Muscle of arm (tissue), 14 donors: ENCODE measurements at places on chromosomes 2 and 18.
A peak's percentile ranks its signal among the peaks of the same experiment; 100 is the strongest.

DNA sequence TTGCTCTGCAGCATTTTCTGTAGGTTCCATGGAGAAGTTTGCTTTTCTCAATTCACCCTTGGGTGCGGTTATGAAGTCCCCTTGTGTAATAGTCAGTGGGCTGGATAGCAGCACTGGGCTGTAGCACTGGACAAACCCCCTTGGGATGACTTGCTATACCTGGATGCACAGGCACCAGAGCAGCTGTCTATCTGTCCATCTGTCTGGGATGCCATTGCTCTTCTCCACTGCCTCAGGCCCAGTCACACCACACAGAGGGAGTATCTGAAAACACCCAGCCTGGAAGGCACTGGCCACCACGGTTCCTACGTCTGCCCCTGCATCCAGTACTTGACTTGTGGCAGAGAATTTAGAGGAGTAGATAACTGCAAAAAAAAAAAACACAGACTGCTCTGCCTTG lies 254.5 kb downstream of the TFCP2L1 start:
- no peak for DNase-seq

DNA sequence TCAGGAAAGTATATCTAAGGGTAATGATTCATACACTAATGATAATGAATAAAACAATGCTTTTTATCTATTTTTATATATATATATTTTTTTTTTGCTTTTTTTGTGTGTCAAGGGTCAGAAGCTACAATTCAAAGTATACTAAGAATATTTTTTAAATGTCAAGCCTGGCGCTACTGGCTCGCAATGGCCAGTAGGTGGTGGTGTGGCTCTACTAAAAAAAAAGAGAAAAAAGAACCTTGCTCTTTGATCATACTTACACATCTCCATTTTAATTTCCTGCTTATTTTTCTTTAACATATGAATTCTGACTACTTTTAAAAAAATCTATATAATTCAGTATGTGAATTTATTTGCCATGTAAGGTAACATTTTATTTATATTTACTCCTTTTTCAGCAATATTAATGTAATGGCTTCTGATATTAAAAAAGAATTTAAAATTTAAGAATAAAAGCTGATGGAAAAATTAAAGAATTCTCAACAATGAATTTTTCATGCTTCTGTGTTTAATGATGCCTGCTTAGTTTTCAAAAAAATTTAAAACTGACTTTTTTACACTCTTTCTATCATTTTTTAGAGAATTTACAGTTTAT lies 232.9 kb downstream of the GULP1 start:
- peak; percentile 69 for DNase-seq

- DNase-seq, result no peak
These were observed 5.6 kb upstream of the PSMD1 start for GRCh38 chr2:231051116-231051515.

DNA sequence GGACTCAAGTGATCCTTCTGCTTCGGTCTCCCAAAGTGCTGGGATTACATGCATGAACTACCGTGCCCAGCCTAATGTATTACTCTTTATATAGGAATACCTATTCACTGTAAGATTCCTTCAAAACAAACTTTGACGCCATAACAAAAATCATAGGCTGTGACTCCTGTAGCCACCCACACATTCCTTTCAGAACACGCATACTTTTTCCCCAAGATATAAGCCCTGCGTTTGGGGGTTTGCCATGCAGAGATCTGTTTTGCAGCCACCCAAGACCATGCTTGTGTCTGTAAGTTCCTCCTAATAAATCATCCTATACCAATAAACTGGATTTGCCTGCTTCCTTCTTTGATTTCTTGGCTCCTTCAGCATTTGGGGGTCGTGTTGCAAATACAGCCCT lies 46.0 kb upstream of the STON1 start:
- no peak for DNase-seq

GRCh38 chr18:25974630-25975077 lies 115.8 kb downstream of the SS18 start:
- no peak for DNase-seq

GRCh38 chr2:118841828-118842461 lies 5.5 kb downstream of the EN1 start:
- no peak for DNase-seq

DNA sequence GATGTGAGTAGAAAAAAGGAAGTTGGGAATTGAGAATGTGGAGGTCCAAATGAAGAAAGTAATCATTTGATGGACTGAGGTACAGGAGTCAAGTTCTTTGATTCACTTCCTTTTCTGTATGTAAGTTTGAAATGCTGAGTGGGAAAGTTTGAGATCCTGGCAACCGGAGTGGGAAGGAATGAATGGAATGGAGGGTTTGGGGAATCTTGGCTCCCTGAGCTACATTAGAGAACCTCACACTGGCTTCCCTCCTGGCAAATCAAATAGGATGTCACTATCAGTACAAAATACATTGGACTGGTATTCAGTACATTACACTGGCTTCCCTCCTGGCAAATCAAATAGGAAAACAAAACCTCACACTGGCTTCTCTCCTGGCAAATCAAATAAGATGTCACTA lies 9.8 kb upstream of the RNF138 start:
- DNase-seq, result no peak

DNA sequence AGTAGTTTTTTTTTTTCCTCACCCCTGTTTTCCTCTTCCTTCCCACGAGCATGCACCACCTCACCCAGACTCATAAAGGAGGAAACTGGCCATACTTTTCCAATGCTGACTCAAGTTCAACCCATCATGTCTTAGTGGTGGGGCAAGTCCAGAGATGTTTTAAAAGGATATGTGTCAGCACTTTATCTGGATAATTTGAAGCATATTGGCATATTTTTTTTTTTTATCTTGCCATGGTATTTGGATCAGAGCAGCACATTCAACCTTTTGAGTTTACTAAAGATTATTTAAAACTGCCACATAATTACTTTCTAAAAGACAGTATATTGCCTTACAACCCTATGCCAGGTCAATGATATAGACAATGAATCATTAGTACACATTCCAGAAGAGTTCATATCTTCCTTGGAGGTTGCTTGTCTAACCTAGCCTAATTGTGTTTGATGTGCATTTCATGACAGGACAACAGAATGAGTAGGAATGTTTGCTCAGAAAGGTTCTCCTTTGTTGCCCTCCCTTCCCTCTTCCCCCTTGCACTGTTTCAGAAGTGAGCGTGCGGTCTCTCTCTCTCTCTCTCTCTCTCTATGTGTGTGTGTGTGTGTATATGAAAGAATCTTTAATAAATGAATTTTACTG lies 950.7 kb upstream of the FAM98A start:
- DNase-seq, result no peak

- DNase-seq, result no peak
These were observed 89.4 kb downstream of the CELF4 start for GRCh38 chr18:37476182-37476581.

DNA sequence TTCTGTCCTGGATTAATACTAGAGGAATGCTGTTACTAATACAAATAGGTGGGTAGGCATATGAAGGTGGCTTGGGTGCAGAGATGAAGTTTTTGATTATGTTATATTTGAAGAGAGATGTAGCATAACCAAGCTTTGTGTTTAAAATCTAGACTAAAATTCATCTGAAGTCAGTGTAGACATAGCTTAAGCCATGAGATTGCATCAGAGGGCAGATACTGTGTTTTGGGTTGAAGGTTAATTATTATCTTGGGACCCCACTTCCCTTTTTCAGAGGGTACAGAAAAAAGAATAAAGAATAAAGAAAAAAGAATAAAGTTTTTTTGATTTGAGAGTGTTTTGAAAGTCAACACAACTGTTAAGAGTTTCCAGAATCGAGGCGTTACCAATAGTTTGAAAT lies 13.0 kb downstream of the PPM1B start:
- DNase-seq, result no peak

DNA sequence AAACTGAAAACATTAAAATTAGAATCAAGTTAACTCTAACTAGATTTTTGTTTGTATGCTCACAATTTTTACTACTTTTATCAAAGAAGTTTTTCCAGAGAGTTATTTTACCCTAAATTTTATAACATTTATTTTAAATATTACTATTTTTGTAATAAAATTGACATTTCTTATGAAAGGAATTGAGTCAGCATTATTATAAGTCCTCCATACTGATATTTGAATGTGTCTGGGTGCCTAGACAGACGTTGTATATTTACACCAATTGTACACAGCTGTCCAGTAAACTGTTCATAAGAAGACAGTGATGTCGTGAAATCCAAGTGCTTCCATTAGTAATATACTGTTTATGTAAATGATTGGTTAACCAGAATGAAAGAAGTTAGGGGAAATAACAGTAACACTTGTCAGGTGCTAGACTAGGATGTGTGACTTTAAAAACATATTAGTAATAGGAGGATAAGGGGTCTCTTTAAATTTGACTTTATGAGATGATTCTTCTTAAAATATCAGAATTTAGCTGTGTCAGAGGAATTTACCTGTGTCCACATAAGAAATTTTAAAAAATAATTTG lies 73.7 kb downstream of the TANK start:
- DNase-seq, result no peak

GRCh38 chr18:31710826-31711225 lies 26.4 kb upstream of the B4GALT6 start:
- DNase-seq, result no peak

DNA sequence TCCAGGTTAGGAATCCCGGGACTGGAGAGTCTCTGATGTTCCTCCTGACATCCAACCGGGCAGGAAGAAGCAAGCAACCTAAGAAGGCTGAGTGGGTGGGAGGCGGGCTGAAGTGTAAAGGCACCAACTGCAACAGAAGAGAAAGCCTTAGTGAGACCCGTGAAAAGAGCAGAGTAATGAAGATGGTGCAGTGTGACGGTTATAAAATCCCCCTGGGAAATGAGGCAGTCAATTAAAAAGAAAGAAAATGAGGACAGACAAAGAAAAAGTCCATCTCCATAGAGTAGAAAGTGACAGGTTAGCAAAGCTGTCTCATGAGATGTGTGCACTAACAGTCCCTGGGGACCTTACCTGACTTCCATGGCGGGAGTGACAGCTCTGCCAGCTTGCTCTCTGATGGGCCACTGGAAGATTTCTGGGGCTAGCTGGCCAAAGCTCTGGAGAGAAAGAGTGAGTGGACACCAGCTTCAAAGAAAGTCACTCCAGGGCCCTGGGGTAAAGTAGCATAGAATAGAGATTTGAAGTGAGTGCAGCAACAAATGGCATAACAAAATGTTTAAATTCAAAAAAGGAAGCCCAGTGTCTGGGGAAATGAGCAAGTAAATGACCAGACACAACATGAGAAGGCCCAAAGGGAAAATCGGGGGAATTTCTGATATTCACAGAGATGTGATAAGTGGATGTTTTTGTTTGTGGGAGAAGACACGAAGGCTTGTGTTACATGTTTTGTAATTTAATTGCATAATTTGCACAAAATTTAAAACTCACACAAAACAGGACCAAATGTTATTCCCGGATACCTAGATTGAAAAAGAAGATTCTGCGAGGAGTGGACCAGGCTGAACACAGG lies 44.1 kb upstream of the IGFBP2 start:
- DNase-seq, result no peak

DNA sequence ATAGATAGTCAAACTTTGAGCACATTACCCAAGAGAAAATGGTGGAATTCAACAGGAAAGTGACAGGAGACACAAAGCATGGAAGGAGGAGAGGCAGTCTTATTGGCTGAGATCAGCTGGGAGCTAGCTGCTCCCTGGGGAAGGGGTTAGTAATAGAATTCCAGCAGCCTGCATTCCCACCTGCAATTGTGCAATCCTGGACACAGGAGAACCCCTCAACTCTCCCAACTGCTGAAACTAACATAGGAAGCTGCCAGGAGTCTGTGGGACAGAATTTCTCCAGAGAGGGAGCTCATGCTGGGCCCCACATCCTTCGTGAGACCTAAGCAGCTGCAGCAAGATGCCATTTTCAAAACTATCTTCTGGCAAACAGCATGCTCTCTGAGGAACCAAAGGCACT lies 69.8 kb upstream of the ACVR1C start:
- DNase-seq, result no peak

DNA sequence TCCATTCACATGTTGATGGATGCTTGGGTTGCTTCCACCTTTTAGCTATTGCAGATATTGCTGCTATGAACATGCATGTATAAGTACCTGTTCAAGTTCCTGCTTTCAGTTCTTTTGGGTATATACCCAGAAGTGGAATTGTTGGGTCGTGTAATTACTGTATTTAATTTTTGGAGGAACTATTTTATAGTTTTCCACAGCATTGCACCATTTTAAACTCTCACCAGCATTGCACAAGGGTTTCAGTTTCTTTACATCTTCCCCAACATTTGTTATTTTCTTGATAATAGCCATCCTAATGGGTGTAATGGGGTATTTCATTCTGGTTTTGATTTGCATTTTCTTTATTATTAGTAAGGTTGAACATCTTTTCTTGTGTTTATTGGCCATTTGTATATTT lies 16.0 kb downstream of the ACTR3 start:
- DNase-seq, result no peak

DNA sequence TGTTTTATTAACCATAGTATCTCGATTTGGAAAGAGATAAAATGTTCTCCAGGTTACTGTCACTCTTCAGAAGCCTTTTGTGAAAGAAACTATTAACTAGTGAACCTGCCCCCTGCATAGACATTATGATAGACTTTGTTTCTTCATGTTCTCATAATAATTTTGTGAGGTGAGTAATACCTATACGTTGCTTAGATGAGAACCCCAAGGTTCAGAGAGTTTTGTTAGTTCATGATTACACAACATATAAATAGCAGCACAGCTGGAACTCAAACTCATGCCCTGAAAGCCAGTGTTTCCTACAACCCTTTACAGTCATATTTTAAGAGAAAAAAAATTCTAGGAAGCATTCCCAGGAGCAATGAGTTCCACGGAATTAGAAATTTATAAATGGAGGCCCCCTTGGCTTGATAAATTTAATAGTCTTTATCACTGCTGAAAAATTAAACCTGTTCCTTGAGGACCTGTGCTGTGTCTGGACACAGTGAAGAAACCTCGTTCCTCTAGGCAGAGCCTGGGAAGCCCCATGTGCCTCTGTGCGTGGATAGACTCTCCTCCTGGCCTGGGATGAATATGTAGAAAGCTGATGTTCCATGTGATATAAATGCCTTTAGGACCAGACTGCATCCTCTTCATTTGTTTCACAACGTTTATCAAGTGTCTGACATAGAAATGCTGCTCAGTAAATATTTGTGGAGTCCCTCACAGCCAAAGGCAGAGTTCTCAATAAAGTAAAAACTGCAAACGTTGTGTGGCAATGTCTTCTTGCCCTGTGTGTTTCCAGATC lies 1257.0 kb upstream of the GYPC start:
- DNase-seq, result no peak

- no peak for DNase-seq
These were observed 805.6 kb upstream of the ZEB2 start for GRCh38 chr2:145325485-145325884.

DNA sequence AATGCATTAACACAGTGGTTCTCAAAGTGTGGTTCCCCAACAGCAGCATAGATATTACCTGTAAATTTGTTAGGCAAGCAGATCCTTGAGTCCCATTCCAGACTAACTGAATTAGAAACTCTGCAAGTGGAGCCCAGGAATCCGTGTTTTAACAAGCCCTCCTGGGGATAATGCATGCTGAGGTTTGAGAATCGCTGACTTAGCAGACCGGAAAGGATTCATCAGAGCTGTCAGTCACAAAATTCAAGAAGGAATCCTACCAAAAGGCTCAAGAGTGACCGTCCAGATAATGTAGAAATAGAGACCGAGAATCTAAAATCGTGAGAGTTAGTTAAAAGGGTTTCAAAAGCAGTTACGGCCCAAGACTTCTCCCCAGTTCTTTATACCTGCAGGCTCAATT lies 66.9 kb downstream of the LOXHD1 start:
- DNase-seq, result no peak

GRCh38 chr2:113854970-113855740 lies 34.7 kb upstream of the ACTR3 start:
- no peak for DNase-seq
